ENCODE measurements at places on chromosomes 3 and 15.

GRCh38 chr15:27210176-27210575, 239.2 kb downstream of the GABRG3 start:
- no peak for DNase-seq

GRCh38 chr3:197421021-197421420, 122.6 kb upstream of the DLG1 start:
- DNase-seq: no peak

DNA sequence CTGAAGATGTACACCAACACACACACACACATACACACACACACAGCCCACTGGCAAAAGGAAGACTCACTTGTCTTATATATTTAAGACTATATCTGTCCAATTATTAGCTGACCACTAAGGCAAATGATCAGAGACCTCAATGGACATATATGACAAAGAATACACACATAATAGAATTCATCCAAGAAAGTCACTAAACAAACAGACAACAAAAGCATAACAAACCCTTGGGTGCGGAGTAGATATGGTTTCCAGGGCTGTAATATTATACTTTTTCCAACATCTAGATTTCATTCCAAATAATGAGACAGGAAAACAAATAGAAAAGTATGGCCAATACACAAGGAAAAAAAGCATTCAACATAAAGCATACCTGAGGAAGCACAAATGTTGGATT, 72.3 kb upstream of the PRICKLE2 start:
- no peak for DNase-seq

DNA sequence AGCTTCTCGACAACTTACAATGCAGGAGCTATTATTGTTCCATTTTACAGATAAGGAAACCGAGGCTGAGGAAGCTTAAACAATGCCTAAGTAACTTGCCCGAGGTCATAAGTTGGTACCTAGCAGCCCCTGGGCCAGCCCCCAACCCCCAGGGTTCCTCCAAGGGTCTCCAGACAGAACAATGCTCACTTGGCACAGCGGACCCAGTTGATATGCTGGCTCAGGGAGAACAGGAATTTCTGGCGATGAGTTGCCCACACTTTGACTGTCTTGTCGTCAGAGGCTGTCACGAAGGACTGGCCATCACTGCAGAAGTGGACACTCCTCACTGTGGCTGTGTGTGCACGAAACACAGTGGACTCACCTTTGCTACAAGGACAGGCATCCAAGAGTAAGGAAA, 5.2 kb downstream of the POC1A start:
- no peak for DNase-seq

- no peak for DNase-seq
These were observed 29.9 kb downstream of the MBNL1 start for GRCh38 chr3:152298393-152299248.

DNA sequence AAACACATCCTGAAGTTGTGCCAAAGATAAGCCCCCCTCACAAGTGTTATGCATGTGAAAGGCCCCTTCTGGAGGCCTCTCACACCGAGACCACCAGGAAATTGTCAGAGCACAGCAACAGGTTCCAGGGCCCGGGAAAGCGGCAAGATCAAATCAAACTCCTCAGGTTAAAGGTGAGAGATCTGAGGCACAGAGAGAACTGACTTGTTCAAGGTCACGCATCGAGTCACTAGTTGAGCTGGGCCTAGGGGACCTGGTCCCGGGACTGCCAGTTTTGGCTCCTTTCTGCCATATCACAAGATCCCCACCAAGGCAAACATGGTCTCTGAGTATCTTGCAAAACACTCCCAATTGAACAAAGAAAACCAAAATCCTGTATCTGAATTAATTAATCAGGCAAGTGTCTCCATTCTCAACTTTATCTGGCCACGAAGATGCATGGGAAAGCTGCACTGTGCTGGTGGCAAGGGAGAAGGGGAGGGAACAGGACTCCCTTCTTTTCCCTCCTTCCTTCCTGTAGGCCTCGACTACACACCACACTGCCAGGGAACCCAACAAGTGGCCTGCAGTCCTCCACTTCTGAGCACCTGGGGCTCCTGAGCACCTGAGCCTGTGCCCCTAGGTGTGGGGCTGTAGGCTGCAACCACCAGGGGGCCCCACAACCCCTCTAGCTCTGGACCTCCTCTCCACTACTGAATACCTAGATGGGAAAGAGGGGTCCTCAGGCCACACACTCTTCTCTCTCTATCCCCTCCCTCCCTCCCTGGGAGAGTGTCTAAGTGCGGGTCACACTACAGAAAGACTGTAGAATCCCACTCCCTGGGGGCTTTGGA, 37.3 kb downstream of the ANP32A start:
- peak; percentile 49 for DNase-seq

DNA sequence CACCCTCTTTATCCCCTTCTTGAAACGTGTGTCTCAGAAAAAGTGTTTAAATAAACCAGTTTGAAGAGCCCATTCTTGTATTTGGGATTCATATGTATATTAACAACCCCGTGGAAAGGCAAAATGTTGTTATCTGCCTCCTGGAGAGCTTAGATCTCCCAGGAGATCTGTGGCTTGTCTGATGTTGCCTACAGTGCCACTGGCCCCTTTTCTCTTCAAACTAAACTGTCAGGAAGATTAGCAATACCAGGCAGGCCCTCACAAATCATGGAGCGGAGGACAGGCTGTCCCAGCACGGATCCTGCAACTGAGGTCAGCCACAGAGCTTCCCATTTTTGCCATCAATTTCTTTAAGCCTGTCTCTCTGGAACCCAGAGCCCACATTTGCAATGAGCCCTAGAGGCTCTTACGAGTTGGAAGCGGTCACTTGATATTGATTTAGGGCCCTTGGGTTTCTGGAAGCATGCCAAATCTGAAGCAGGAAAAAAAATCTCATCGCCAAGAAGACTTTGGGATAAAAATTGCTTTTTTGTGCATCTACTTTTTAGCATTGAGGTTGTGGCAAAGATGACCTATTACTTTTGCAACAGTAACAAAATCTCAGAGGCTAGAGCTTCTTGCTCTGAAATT, 234.1 kb downstream of the OPA1 start:
- DNase-seq: no peak

DNA sequence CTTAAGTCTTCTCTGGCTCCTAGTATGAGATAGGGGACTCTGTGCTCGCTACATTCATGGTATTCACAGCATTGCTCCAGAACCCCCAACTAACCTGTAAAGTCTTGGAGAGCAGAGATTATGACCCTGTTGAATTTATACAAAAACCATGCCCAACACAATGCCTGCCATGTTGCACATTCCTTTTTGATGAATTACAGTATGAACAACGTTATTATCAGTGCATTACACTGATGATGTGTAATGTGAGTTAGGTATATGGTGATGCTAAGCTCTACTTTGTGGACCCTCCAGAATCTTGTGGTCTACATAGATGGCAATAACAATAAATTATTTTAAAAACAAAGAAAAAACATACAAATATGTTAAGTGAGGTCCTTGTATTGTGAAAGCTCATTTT, 64.3 kb downstream of the EOMES start:
- DNase-seq: no peak

DNA sequence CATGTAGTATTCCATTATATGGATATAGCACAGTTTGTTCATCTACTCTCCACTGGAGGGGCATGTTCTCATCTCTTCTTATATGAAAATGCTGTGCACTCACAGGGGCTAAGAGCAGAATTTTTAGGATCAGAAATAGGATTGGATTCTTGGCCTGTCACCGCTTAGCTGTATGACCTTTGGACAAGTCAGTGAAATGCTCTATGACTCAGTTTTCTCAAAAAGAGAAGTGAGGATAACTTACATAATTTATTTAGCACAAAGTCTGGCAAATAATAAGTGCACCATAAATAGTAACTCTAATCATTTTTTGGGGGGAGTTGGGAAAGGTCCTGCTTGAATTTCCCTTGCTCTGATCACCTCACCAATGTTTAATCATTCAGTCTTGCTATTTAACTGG, 103.7 kb upstream of the LRIG1 start:
- DNase-seq: no peak

- DNase-seq: no peak
These were observed 41.4 kb upstream of the CA12 start for GRCh38 chr15:63422891-63423590.

GRCh38 chr15:89129123-89129815, 41.0 kb downstream of the ABHD2 start:
- DNase-seq: no peak

GRCh38 chr3:194265505-194265892, 85.6 kb downstream of the CPN2 start:
- DNase-seq: no peak

GRCh38 chr3:12965999-12966846, 107.0 kb downstream of the IQSEC1 start:
- DNase-seq: no peak

DNA sequence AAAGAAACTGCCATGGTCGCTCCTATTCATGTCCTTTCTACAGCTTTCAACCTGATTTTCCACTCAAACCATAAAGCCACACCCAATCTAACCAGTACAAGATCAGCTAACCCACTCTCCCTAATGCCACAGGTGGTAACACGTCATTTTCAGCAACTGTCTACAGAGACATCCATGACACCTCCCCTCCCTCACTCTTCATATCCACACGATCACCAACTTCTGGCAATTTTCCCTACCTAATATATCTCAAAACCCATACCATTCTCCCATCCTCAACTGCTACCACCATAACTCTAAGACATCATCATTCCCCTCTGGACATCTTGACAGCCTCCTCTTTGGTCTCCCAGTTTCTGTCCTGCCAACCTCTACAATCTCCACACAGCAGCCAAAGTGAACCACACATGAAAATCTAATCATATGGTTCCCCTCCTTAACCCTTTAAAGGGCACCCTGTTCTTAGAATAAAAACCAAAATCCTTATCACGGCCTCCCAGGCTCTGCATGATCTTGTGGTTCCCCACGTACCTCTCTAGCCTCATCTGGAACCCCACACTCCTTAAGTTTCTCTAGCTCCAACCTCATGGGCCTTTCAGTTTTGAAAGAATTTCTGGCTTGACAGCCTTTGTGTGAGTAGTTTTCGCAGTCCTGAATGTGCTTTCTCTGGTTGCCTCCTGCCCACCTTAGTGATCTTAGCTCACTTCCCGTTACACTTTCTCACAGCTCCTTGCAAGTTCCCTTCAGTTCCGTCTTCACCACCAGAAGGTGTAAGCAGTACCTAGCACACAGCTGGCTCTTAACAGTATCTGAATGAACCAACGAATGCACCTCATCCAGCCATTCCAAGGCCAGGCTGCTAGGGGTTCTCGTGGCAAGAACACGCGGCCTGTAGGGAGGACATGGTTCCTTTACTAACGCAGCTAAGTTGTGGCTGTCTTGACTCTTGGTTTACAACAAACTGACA, 33.4 kb downstream of the SPINK8 start:
- no peak for DNase-seq

DNA sequence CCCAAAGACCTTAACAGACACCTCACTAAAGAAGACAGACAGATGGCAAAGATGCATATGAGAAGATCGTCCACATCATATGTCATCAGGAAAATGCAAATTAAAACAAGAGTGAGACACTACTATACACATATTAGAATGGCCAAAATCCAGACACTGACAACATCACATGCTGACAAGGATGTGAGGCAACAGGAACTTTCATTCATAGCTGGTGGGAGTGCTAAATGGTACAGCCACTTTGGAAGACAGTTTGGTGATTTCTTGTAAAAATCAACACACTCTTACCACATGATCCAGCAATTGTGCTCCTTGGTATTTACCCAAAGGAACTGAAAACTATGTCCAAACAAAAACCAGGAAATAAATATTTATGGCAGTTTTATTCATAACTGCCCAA, 17.6 kb downstream of the CHDH start:
- DNase-seq: no peak

DNA sequence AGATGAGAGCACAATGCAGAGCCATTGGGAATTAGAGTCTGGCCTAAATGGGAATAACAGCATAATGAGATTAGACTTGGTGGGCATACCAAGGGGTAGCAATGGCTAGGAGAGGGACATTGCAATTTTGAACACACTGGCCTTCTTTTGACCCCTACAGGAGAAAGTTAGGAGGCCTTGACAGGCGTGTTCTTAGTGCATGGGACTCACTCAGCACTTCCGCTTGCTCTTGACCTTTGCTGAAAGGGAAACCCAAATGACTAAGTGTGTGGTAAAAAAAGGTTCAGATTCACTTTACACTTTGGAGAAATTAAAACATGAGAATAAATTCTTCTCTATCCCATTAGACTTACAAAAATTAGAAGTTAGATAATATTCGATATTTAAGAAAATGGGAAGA, 317.4 kb downstream of the DIPK2A start:
- no peak for DNase-seq

DNA sequence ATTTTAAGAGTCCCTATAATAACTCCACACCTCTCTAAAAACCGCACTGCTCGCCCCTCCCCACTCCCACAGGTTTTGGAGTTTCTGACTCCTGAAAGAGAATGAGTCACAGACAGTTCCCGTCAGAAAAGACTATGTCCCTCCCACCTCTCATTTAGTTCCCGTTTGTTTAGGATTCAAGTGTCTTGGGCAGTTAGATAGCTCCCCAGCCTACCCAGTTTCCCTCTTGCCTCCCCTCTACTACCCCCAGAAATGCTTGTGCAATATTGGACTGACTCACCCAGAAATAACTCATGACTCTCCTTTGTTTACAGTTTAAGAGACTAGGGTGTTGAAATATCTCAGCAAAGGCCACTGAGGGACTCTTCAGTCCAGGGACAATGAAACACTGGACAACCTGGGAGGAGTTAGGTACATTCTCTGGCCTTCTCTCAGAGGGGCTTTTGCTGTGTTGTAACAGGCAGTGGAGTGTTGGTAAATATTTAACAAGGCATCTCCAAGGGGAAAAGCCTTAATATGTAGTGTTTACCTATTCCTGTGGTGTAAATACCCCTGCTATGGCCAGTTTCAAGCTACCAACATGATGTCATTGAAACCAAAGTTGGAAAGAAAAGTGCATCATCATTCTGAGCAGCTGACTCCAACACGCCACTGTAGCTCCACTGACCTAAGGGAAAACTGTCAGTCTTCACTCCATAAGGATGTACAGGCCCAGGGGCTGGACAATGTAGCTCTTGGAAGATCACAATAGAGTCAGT, 96.1 kb upstream of the CHD2 start:
- DNase-seq: peak; percentile 16

DNA sequence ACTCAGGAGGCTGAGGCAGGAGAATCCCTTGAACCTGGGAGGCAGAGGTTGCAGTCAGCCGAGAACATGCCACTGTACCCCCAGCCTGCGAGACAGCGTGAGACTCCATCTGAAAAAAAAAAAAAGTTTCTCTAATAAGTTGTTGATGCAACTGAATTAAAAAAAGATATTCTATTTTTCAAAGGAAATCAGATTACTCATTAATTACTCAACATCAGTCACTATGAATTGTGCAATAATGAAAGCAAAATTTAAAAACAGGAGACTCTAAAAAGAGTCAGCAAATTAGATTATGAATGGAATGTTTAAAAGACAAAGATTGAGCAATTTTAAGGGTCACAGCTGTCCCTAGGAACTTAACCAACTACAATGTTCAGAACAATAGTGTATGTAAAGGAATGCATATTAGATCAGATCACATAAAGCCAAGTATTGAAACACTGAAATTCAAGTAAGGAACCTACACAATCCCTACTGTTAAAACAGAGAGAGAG, 60.2 kb upstream of the SLC4A7 start:
- DNase-seq: no peak

- no peak for DNase-seq
These were observed 93.3 kb upstream of the NLGN1 start for GRCh38 chr3:173304182-173304800.
